Prostate gland (tissue), 2 donors: ENCODE measurements at places on chromosomes 13 and 19. TPM values are rescaled to one million over a fixed set of nuclear protein-coding genes. Genes with fewer than 3 reads are reported as not detected.

DNA sequence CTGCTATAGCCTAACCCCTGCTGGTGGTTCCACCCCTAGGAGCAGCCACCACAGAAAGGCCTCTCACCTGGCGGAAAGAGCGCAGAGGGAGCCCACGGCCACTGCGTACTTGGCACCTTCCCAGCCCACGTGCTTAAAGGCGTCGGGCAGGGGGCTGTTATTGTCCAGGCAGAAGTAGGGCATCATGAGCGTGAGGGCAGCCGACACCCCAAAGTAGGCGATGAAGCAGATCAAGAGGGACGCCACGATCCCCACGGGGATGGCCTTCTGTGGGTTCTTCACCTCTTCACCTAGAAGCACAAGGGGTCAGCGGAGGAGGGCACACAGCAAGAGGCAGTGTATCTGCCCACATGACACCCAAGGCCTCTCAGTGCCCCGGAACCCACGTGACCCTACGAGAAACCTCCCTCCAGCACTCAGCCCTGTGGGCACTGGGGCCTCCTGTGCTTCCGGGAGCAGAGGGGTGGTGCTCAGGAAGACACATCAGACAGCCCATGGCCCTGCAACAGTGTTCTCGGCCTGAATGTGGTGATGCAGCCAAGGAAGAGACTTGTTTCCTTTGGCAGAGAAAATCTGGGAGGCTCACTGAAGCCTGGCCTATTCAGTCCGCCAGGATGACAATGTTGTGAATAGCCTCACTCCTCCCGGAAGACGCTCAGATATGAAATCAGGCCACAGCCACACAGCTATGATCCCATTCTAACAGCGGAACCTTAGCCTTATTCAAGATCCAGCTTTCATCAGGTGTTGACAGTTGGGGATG, 72.1 kb downstream of the SLC7A1 start:
- DNase-seq: no peak
- H3K4me3 ChIP-seq: no peak overlapping the region
- H3K27ac ChIP-seq: no peak overlapping the region

DNA sequence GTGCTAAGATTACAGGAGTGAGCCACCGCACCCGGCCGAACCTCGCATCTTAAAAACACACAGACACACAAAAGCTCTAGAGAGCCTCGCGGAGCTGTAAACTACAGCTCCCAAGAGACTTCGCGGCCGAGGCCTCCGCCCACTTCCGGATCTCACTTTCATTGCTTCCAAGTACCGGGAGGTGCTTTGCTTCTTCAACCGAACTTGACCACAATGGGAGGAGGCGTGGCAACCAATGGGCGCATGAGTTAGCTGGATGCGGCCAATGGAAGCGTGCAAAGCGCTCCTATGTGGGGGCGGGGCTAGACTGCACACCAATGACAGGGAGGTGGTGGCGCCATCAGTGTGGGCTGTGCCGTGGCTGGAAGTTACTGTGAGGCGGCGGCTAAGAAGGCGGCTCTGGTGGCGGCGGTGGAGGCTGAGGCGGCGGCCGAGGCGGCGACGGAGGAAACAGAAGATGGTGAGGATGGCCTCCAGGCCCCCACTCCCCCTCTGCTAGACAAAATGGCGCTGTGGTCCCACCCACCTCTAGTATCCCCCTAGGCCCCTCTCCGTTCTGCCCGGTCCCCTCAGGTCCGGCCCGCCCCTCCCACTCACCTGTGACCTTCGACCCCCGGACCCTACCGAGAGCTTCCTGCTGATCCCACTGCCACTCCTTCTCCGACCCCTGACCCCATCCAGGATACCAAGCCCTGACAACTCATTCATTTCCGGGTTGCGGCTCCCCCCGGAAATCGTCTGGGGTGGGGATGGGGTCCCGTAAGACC, at the start of gene DDA1:
DDA1 (plus strand) TSS at position 366 of the 767 bp plus-strand sequence; CDS start at position 458, 92 bp downstream.
- peaks cover 11% of the 10 kb centered on the region for H3K4me1 ChIP-seq
- H3K4me3 ChIP-seq: peak within 1 kb of the TSS; percentile 88
- no peaks in the 10 kb centered on the region for H3K36me3 ChIP-seq

DNA sequence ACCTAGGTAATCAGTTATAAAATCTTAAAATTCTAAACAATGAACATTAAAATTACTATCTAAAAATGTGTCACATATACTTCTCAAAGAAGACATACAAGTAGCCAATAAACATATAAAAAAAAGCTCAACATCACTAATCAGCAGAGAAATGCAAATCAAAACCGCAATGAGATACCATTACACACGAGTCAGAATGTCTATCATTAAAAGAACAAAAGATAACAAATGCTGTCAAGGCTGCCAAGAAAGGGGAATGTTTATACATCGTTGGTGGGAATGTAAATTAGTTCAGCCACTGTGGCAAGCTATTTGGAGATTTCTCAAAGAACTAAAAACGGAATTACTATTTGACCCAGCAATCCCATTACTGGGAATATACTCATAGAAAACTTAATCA, 310.3 kb upstream of the EDNRB start:
- H3K36me3 ChIP-seq: no peaks in the 10 kb centered on the region
- H3K27ac ChIP-seq: no peak overlapping the region
- no peaks in the 10 kb centered on the region for H3K27me3 ChIP-seq
- no peaks in the 10 kb centered on the region for H3K4me1 ChIP-seq
- no peak overlapping the region for H3K4me3 ChIP-seq
- DNase-seq: no peak

- no peak for DNase-seq
- no peaks in the 10 kb centered on the region for H3K27me3 ChIP-seq
- no peak overlapping the region for H3K27ac ChIP-seq
- no peaks in the 10 kb centered on the region for H3K4me1 ChIP-seq
- no peak overlapping the region for H3K4me3 ChIP-seq
- no peaks in the 10 kb centered on the region for H3K36me3 ChIP-seq
These were observed 41.1 kb downstream of the GPR12 start for GRCh38 chr13:26719356-26719945.

GRCh38 chr19:51571599-51571998, 516 bp downstream of the ZNF175 start:
- no peaks in the 10 kb centered on the region for H3K27me3 ChIP-seq
- peak overlapping the region; percentile 43 for H3K4me3 ChIP-seq
- no peak for DNase-seq
- no peaks in the 10 kb centered on the region for H3K36me3 ChIP-seq
- H3K27ac ChIP-seq: peak overlapping the region; percentile 33

DNA sequence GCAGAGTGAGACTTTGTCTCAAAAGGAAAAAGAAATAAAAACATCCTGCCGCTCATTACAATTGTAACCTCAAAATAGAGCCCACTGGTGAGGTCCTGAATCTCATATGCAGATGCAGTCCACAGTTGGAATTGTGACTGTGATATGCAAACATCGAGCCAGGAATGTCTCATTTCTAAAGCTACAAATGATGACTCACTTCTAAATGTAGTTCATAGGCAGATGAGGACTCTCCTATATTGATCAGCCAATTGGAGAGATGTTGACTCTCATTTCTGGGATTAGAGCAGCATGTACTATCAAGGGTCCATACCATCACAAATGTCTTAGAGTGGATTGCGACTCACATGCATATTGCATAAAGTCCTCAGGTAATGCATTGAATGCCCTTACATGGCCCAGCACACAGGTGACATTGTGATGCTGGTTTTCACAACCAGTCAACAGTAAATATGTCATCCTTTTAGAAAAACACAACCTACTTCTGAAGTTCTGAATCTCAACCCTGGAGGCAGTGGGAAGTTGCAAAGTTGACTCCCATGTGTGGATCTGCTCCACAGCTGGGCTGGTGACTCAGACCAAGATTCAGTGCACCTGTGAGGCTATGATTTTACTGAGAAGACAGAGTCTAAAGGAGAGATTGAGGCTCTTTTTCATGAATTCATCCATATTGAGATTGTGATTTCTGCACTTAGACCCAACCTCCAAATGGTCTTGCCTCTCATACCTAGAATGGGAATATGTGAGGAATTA, 16.9 kb upstream of the ZNF254 start:
- H3K4me3 ChIP-seq: no peak overlapping the region
- H3K27ac ChIP-seq: no peak overlapping the region
- no peaks in the 10 kb centered on the region for H3K4me1 ChIP-seq
- no peak for DNase-seq

- no peak overlapping the region for H3K27ac ChIP-seq
- no peak overlapping the region for H3K4me3 ChIP-seq
- H3K4me1 ChIP-seq: no peaks in the 10 kb centered on the region
- no peaks in the 10 kb centered on the region for H3K36me3 ChIP-seq
- H3K27me3 ChIP-seq: no peaks in the 10 kb centered on the region
These were observed 9.3 kb downstream of the POU2F2 start for GRCh38 chr19:42122691-42123607.

DNA sequence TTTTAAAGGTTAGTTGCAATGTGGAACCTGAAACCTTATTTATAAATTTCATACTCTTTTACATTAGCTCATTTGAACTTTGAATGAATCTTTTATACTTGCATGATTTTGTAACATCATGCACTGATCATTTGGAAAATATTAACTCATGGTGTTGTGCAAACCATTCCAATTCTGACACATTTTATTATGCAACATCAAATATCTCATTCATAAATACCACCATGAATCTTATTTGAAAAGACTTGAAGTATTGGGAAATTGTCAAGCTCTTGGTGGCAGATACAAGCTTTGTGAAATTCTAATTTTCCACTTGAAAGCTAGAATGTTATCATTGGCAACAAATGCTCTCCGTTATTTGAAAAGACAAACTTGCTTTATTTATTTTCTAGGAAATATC, 379.9 kb upstream of the PCDH20 start:
- no peaks in the 10 kb centered on the region for H3K36me3 ChIP-seq
- DNase-seq: no peak
- no peaks in the 10 kb centered on the region for H3K4me1 ChIP-seq

- H3K36me3 ChIP-seq: no peaks in the 10 kb centered on the region
- no peak overlapping the region for H3K4me3 ChIP-seq
- H3K27ac ChIP-seq: no peak overlapping the region
- DNase-seq: no peak
- no peaks in the 10 kb centered on the region for H3K4me1 ChIP-seq
- no peaks in the 10 kb centered on the region for H3K27me3 ChIP-seq
These were observed 24.9 kb downstream of the SLC8A2 start for GRCh38 chr19:47446534-47447469.

DNA sequence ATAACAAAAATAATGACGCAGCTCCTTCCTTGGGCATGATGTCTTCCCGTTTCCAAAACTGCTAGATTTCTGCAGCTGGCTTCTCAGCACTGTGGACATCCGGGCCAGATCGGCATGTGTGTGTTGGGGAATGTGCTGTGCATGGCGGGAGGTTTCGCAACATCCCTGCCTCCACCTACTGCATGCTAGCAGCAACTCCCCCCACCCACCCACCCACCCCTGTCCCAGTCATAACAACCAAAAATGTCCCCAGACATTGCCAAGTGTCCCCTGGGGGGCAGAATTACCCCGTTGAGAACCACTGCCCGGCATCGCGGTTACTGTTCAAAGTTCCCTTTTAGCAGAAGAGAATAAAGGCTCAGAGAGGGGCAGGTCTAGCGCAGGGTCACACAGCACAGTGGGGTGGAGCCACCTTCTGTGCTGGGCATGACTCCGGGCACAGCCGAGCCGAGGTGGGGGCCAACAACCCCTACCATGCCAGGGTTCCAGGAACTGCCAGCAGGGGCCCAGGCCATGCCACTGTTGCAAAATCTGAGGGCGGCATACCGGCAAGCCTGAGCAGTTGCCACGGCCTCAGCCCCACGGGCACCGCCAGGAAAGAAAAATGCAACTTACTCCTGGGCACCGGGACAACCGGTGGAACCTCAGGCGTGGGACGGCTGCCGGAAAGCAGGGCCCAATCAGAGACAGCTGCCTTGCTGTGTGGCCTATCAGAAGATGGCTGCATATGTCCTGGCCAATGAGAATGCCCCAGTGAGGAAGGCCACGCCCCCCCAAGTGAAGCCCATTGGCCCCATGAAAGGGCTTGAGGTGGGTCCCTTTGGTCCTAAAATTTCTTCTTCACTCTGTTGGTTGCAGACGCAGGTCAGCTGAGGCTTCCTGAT, 22.5 kb upstream of the NFIC start:
- H3K4me1 ChIP-seq: peaks cover 12% of the 10 kb centered on the region
- H3K4me3 ChIP-seq: peak overlapping the region; percentile 23
- no peaks in the 10 kb centered on the region for H3K36me3 ChIP-seq
- DNase-seq: peak; percentile 92

DNA sequence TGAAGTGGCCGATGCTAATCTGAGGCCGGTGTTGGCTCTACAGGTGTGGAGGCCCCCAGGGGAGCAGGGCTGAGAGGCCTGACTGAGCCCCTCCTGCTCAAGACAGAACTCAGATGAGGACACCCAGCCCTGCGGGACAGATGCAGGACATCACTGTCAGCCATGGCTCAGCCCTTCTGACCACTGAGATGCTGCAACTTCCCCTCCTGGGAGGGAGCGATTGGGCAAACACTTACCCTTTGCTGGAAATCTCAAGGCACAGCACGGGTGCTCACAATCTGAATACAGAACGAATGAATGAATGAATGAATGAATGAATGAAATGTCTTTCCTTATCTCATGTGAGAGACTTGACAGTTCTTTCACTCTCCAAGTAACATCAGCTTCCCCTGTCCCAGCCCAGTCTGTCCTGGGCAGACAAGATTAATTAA, 3.5 kb upstream of the SIGLEC7 start:
- no peak for DNase-seq
- H3K4me1 ChIP-seq: no peaks in the 10 kb centered on the region
- H3K36me3 ChIP-seq: no peaks in the 10 kb centered on the region
- no peak overlapping the region for H3K4me3 ChIP-seq

DNA sequence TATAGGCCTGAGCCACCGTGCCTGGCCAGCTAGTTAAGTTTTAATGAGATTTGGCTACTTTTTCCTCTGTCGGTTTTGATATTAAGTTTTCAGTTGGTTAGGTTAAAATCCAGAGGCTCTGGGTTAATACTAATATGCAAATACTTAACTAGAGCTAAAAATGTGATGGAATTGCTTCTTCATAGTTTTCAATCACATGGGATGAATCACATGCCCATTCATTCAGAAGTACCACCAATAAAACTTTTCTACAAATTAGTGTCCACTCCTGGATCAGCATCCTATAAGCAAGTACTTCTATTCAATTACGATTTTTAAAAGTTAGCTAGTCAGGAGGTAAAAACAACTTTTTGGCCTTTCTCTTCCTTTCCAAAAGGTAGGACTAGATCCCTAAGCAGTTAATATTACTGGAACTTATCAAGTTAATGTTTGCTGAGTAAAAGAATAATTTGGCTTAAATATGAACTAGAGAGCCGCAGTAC, 4.3 kb downstream of the SLC25A30 start:
- H3K4me3 ChIP-seq: peak overlapping the region; percentile 18
- H3K27me3 ChIP-seq: no peaks in the 10 kb centered on the region
- peak overlapping the region; percentile 72 for H3K27ac ChIP-seq
- H3K36me3 ChIP-seq: no peaks in the 10 kb centered on the region
- peaks cover 14% of the 10 kb centered on the region for H3K4me1 ChIP-seq
- no peak for DNase-seq

GRCh38 chr13:50001287-50001686, 4.4 kb downstream of the TRIM13 start:
- H3K36me3 ChIP-seq: no peaks in the 10 kb centered on the region
- H3K27ac ChIP-seq: peak overlapping the region; percentile 66
- H3K27me3 ChIP-seq: no peaks in the 10 kb centered on the region
- DNase-seq: no peak
- H3K4me1 ChIP-seq: peaks cover 5% of the 10 kb centered on the region
- peak overlapping the region; percentile 4 for H3K4me3 ChIP-seq

- no peak for DNase-seq
- no peak overlapping the region for H3K27ac ChIP-seq
These were observed 15.2 kb upstream of the SUPT20H start for GRCh38 chr13:37074703-37075102.

SEMA6B gene
- total RNA-seq: 4.3 TPM

IL17D gene
- 1.5 TPM for total RNA-seq

CPB2 gene
- 0.85 TPM for total RNA-seq

LILRA2 gene
- total RNA-seq: 1.6 TPM

S1PR4 gene
- 1.5 TPM for total RNA-seq

GRIN2D gene
- 0.73 TPM for total RNA-seq

ELAVL3 gene
- total RNA-seq: 0.57 TPM

FREM2 gene
- total RNA-seq: 5.9 TPM
